ENCODE measurements at places on chromosomes 13 and 19. TPM values are rescaled to one million over a fixed set of nuclear protein-coding genes. Genes with fewer than 3 reads are reported as not detected.

- DNase-seq, result no peak
Measured at GRCh38 chr13:31042481-31043165, 110.2 kb downstream of the TEX26 start.

DNA sequence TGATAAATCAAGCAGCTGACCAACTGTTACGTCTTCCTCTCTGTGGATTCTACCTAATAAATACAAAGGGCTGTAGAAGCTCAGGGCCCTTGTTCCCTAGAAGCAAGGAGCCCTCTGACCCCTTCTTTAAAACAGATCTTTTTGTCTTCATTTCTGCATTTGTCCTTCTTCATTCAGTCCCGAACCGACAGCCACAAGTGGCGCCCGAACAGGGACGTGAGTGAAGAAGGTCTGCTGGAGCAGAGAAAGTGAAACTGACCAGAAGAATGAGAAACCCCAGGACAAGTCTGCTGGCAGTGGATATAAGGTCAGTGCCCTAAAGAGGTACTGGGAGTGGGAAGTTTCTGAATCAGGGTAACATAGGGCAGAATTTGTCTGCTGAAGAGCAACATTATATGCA is 13.1 kb downstream of the ZNF773 start:
- DNase-seq, result peak; percentile 32

- no peak for DNase-seq
Measured at GRCh38 chr13:42950181-42950580, 41.9 kb downstream of the EPSTI1 start.

DNA sequence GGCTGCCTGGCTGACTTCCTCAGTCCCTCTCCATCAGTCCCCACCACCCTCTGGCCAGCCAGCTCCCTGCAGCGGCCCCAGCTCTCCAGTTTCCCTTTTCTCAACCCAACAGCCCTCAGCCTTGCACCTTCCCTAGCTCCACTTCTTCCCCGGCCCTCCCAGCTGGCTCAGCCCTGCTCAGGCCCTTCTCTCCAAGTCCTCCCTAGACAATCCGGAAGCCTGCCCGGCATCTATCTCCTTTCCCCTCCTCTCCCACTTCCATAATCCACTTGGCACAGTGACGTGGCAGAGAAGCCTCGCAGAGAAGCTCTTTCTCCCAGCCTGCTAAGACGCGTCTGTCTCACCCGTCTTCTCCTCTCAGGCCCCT is 1.1 kb downstream of the UBXN6 start:
- DNase-seq, result peak; percentile 48

DNA sequence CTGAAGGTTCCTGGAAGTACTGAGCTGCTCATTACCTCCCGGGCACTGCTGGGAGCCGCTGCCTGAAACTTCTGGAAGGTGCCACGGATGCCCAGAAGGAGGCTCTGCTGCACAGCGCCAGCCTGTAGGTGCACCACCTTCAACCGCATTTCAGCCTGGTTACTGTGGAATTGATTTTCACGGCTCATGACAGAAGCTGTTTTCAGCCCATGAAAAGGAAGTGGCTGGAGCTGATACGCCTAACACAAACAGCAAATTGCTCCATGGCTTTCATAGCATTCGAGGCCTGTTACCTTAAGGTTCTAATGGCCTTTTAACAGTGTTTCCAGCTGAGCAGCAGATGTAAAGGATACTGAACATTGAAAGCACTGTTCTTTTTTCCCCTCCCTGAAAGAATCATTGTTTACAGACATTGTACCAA is 22.0 kb downstream of the GPC6 start:
- DNase-seq, result peak; percentile 70

DNA sequence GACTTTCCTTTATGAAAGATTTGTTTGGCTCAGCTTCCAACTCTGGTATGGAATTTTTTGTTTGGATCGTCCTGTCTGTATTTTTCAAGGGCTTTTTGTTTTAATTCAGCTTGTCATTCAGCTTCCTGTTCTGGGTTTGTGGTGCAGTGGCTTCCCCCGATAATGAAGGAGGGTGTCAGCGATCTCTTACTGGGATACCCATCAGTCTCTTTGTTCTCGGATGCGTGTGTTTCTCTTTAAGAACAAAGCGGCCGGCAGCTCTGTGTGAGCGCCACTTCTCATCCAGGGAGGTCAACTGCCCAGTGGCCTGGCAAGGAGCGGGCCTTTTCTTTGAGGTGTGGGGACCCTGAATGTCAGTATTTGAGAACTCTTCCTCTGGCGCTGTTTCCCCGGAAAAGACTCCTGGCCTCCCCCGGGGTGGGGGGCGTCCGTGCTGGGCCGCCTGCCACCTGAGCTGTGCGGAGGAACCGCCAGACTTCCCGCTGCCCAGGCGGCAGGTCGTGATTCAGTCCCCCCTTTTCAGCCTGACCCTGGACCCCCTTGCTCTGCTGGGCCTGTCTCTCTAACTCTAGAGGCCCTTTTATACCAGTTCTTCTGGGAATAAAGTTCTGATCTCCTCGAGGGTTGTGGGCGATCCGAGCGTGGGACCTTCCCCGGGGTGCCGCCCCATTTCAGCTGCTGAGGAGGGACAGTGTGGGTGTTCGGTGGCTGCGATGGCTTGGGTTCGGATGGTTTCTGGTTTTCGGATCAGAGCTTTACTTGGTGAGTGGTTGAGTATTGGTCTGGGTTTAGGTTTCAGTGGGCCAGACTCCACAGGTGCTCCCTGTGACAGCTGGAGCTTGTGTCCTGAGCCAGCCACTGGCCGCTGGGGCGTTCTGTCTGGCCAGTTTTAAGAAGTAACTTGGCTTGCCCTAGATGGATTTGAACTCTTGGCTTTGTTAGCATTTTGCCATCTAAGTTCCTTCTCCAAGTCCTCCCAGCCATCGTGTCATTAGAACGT is 3.4 kb downstream of the SF3A2 start:
- DNase-seq, result no peak

- no peak for DNase-seq
Measured at GRCh38 chr19:1252221-1252820, 3.9 kb downstream of the MIDN start.

- no peak for DNase-seq
Measured at GRCh38 chr13:39297664-39298171, 259.5 kb downstream of the NHLRC3 start.

DNA sequence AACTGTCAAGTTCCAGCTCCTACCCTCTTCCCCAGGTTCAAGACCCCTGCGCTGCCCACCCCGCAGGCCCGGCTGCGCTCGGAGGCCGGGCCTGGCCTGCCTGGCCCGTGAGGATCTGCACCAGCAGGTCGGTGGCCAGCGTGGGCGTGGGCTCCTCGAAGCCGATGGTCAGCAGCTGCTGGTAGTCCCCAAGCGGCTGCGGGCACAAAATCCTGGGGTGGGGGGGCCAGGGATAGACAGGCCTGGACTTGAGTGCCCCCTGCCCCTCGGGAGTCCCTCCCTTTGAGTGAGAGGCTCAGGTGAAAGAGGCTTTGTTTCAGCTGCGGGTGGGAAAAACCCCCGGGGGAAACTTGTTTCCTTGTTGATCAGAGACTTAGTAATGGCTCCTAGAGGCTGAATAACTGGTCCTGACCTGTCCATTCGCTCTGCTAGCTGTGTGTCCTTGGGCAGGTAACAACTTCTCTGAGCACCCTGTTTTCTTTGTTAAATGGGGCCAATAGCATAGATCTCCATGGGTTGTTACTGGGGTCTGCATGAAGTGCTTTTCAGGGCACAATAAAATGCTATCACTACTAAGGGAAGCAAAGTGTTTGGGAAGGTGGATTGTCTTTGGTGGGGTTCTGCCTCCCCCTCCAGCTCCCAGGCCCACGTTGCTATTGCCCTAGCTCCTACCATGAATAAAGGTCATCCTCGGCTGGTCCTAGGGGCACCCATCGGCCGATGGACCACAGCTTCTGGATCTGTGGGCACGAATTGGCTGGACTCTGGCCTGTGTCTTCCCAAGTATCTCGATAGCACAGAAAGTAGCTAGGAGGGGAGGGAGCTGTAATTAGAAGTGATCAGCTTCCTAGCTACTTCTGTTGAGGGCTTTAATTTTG is 3.5 kb downstream of the C19orf67 start:
- DNase-seq, result no peak

KPNA3 gene
- total RNA-seq, result 23.8 TPM

TNFSF13B gene
- 0.69 TPM for total RNA-seq

PGLYRP1 gene
- total RNA-seq, result not detected

C19orf81 gene
- 36.8 TPM for total RNA-seq

ZNF155 gene
- 13.9 TPM for total RNA-seq

CYP2F1 gene
- total RNA-seq, result not detected
